NCI-H2171 (cell line): ENCODE measurements at places on chromosomes 2 and 18.

GRCh38 chr18:33184175-33184574 is 256.3 kb downstream of the CCDC178 start:
- DNase-seq: no peak

GRCh38 chr2:74450570-74451190 is 4.2 kb upstream of the INO80B start:
- DNase-seq: no peak

DNA sequence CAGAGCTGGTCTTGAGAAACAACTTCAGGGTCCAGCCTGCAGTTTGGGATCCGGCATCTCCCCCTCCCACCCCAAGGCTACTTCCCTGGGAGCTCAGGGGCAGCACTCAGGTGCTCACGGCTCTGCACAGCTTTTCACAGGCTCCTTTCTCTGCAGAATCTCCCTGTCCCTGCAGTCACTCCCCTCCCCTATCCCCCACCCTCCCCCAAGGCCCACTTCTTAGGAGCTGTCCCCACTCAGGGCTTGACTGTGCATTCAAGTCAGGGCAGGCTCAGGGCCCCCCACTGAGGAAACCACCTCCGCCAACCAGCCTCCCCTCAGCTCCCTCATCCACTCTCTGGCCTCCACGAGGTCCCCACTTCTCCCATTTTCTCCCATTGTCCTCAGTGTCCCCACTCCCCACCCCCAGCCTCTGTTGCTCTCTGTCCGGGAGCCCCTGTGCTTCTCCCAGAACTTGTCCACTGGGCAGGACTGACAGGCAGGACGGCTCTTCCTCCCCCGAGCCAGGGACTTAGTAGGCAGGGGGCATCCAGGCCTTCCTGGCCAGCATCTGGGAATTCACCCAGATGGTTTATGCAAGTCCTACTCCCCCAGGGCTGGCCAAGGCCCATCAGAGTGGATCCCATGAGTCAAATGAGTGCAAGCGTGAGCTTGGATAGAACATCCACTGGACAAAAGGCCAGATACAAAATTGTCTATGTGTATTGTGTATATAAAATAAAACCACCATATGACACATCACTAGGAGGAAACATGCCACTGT is 7.6 kb downstream of the NMUR1 start:
- no peak for DNase-seq

DNA sequence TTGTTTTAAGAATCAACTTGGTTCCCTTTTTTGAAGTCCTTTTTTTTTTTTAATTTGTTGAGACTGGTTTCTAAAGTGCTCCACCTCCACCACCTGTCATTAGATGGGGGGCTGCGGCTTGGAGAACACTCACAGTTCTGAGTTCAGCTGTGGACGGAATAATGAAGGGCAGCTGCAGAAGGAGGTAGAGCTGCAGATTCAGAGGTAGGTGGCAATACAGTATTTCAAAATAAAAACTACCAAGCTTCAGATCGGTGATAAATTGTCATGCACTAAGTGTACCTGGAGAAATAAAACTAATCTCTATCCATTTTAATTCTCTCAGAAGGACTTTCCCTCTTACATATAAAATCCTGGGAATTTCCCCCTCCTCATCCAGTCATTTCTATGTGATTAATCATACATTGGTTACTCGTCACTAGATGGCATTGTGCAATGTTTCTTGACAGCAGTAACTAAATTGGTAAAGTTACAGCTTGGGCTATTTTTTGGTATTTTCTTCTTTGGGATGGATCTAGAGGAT is 81.1 kb upstream of the SLC39A10 start:
- DNase-seq: peak; percentile 39

- no peak for DNase-seq
Observed at GRCh38 chr2:236517251-236518031, 52.2 kb upstream of the ACKR3 start.

GRCh38 chr18:44922968-44923367 is 242.3 kb downstream of the SETBP1 start:
- no peak for DNase-seq

GRCh38 chr2:149389506-149390167 is 59.2 kb downstream of the LYPD6 start:
- no peak for DNase-seq

GRCh38 chr2:221822416-221822815 is 250.3 kb upstream of the EPHA4 start:
- DNase-seq: no peak

GRCh38 chr2:18432999-18433398 is 127.5 kb downstream of the RDH14 start:
- no peak for DNase-seq

GRCh38 chr18:3453540-3454364 is 3.8 kb downstream of the TGIF1 start:
- no peak for DNase-seq

GRCh38 chr2:32738939-32739338 is 111.1 kb downstream of the TTC27 start:
- no peak for DNase-seq

DNA sequence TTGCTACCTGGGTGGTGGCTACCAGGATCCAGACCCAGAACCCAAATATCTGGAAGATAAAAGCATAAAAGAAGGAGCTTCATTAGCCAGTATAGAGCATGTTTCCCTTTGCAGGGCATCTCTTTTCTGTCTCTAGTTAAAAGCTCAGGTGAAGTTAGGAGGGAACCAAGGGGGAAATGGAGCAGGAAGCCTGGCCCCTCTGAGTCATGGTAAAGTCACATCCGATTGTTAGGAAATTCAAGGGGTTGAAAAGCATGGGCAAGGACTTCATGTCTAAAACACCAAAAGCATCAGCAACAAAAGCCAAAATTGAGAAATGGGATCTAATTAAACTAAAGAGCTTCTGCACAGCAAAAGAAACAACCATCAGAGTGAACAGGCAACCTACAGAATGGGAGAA is 126.9 kb downstream of the RPIA start:
- DNase-seq: no peak

- no peak for DNase-seq
Observed at GRCh38 chr2:72956936-72957335, 39.6 kb downstream of the EMX1 start.

GRCh38 chr18:10409041-10409440 is 45.4 kb upstream of the APCDD1 start:
- no peak for DNase-seq

- no peak for DNase-seq
Observed at GRCh38 chr2:34787341-34787740, 1188.2 kb upstream of the FAM98A start.

DNA sequence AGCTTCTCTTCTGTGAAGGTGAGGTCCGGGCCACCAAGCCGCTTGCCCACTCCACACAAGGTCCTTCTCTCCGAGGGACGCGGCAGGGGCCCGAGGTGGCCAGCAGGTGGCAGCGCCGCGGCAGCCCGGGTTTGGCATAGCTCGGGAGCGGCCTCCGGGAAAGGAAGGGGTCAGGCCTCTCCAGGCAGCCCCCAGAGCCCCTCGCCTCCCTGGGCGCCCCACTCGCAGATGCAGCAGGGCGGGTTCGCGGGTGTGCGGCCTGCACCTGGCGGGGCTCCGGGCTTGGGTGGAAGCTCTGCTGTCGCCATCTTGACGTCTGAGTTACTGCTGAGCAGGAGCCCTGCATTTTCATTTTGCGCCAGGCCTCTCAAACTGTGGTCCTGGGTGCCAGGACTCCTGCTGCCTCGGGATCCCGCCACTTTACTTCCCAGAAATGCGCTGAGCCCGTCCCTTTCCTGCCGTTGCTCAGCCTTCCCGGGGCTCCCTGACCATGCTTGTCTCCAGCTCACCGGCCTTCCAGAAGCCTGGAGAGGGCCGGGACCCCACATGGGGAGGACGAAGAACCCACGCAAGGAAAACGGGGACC is 18.6 kb upstream of the NCL start:
- no peak for DNase-seq

DNA sequence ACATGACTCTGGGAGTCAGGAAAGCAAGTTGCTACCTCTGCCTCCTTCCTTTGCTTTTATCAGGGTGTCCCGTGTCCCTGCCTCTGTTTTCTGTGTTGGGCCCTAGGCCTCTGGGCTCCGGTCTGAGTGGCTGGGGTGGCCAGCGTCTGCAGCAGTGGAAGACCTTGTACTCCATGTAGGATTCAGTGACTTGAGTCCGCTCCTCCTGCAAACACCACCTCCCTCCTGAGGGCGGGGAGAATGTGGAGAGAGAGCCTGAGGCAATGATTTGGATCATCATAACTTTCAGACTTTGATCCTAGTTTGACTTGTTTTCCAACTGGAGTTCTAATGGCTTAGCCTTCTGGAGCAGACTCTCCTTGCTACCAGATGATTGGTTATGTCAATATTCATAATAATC is 30.8 kb downstream of the ATP6V1C2 start:
- DNase-seq: no peak

DNA sequence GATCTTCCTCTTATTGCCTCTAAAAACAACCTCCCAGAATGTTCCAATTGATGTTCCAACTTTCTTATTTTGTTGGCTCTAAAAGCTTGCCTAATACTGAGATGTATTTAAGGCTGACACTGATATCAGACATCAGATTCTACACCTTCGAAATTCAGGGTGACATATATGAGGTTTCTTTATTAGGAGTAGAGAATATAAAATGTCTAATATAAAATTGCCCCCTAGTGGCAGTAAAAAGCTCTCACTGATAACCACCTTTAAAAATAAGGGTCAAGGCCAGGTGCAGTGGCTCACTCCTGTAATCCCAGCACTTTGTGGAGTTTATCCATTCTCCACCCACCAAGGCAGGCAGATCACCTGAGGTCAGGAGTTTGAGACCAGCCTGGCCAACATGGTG is 789.7 kb upstream of the SLC39A10 start:
- DNase-seq: no peak

GRCh38 chr18:44693030-44693784 is 12.5 kb downstream of the SETBP1 start:
- DNase-seq: no peak

DNA sequence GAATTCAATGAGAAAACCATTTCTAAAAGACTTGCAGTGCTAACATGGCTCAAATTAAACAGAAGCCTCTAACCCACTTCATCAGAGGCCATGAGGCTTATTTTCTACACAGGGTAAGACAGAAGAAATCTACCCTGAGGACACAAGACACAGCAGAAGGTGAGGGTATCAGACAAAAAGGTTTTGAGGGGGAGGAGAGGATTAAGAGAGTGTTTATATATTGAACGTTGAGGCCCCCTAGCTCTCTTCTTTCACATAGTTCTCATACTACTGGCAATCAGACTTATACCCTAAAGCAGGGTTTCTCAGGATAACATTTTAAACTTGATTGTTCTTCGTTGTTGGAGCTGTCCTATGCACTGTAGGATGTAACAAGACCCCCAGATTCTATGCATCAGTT is 21.4 kb downstream of the ORC4 start:
- DNase-seq: no peak

DNA sequence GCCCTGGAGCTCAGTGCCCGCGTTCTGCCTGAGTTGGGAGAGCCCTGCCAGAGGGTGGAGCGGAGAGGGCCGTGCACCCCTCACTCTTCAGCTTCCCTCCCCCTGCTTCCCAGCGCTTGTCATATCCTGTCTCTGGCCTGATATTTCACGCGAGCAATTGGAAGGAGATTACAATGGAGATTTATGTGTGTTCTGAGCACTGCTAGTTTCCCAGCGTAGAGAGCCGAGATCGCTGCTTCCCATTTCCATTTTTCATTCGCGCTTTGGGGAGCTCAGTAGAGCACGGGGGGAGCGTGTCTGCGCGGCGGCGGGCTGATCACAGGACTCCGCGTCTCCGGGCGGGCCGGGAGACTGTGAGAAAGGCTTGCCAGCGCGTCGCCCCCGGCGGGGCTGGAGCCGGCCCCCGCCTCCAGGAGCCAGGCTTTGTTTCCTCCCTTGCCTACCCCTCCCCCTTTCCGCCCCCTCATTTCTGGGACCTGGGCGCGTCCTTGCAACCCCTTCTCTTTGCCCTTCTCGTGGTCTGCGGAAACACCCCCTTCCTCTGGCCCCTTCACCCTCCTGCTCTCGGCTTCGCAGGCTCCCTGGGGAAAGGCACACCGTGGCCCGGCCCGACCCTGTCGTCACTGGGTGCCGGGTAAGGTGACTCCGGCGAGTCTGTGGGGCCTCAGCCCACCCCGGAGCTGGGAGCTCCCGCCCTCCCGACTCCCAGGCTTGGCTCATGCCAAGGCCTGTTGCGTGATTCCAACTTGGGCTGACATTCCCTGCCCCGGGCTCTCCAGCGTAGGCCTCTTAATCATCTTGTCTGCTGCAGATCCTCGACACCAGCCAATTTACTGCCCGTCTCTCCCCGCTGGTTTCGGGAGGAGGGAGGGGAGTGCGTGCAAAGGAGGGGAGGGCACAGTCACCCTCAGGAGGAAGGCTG is 5.8 kb downstream of the DLX2 start:
- DNase-seq: peak; percentile 54

DNA sequence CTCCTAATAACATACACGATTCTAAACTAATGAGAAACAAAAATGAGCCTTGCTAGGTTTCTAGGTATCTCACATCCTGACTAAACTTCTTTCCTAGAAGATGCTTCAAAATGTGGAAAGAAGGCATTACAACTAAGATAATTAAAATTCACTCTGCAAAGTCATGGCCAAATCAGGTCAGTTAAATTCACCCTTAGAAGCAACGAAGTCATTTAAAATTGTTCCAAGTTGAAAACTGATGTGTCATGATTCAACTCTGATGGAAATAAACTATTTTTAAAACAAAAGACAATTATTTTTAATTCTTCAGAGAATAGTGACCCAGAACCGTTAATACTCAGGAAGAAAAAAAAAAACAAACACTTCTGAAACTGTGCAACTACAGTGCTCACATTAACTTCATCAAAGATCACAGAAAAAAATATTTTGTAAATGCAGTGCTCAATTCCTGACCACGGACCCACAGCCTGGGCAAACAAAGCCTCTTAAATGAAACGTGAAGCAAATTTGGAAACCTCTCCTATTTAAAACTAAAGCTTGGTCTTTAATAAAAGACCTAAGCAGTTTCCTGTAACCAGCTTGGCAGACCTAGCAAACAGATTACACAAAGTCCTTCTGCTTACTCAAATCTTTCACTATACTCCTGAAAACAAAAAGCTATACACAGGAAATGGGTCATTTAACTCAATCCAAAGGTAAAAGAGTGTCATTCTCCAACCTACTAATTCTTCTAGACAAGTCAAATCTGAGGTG is 39.0 kb downstream of the CHN1 start:
- DNase-seq: no peak
